ENCODE measurements at places on chromosomes 3 and 15. TPM values are rescaled to one million over a fixed set of nuclear protein-coding genes. Genes with fewer than 3 reads are reported as not detected.

KATNBL1 gene
- 40.1 TPM for total RNA-seq

MAP4 gene
- total RNA-seq: 380 TPM

LRRN1 gene
- 0.65 TPM for total RNA-seq

HESX1 gene
- total RNA-seq: 0.83 TPM

STAG1 gene
- total RNA-seq: 55.8 TPM

SLC9C1 gene
- total RNA-seq: 1.4 TPM

TGM5 gene
- 0.56 TPM for total RNA-seq

GOLGA8O gene
- total RNA-seq: 2.0 TPM

SST gene
- total RNA-seq: not detected

B3GNT5 gene
- total RNA-seq: 5.5 TPM

LINGO1 gene
- 2.2 TPM for total RNA-seq

BOC gene
- 51.6 TPM for total RNA-seq

RHOV gene
- total RNA-seq: not detected

TIMP4 gene
- 19.2 TPM for total RNA-seq

SPRED1 gene
- 30.8 TPM for total RNA-seq

RAD51 gene
- total RNA-seq: 0.52 TPM

CCNDBP1 gene
- 52.6 TPM for total RNA-seq

EDC3 gene
- total RNA-seq: 22.1 TPM

GRCh38 chr3:186214670-186215069, 105.8 kb upstream of the ETV5 start:
- no peak for DNase-seq

- no peak for DNase-seq
Measured at GRCh38 chr3:25603703-25604102, 61.0 kb downstream of the TOP2B start.

DNA sequence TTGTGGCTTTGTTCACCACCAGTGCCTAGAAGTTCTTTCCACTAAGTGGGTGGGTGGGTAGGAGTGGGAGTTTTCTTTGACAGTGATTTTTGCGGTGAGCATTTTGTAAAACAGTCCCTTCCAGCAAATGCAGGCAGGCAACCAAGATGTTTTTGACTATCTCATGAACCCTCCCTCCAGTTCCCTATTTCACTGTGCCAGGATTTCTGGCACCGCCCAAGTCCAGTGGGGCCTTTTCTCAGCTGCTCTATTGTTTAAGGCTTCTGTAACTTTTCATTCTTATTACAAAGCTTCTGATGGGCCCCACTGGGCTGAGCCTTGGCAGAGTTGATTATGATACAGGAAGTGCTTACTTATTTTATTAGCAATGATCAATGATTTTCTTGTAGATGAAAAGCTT, 236.0 kb downstream of the EDEM1 start:
- no peak for DNase-seq

GRCh38 chr3:187243933-187244524, 46.7 kb downstream of the RTP1 start:
- DNase-seq: no peak

DNA sequence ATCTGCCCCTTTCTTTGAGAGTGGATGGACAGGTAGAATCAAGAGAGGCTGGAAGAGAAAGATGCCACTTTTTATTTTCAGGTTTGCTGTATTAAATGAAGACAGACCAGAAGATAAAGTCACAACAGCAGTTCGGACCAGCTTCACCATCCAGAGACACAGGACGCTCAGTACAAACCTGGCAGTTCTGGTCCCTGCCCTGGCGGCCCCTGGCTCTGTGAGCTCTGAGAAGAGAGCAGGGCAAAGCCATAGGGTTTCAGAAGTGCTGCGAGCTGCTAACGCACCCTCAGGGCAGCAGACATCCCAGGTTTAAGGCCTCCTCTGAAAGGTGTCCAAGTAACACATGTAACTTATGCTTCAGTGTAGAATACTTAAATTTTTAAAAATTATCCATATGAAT, 216.8 kb downstream of the ADAMTS17 start:
- no peak for DNase-seq

- no peak for DNase-seq
Measured at GRCh38 chr15:72992841-72993252, 59.4 kb upstream of the NEO1 start.

- DNase-seq: peak; percentile 64
Measured at GRCh38 chr3:69999140-70000027, at the start of gene SAMMSON. Gene SAMMSON (plus strand): TSS chr3:69999733.

DNA sequence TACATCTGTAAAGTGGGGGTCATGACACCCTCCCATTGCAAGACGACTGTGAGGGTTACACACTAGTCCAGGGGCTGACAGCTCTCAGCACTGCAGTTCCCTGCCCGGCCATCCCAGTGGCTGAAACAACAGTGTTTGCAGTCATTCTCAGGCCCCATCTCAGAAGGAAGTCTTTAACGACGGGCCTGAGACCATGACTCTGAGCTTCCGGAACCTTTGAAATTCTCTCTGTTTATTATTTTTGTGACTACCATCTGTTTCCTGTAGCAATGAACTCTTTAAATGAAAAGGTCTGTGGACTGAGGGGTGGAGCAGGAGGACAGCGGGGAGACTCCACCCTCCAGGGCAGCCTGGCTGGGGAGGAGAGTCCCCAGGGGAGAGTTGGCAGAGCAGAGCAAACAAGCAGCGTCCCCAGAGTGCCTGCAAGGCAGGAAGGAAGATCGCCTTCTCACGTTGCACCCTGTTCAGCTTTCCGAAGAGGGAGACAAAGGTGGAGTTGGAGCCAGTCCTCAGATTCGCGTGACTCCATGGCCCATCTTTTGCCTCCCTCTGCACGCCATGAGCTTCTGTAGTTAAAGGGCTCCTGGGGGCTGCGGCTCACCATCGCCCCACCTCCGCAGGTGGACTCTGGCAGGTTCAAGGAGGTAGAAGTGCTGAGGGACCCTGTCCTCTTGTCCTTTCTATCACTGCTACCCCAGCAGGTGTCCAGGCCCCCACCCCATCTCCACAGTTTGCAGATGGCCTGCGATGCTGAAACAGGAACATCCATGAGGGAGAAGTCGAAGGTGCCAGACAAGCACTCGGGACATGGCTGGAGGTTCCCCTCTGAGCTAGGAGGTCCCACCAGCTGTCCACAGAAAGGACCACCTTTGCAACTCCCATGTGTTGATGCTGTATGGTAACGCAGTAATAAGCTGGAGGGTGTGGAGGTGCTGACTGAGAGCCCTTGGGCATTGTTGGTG, 525.8 kb upstream of the PROK2 start:
- DNase-seq: no peak

- DNase-seq: no peak
Measured at GRCh38 chr3:72042397-72043203, 257.7 kb upstream of the PROK2 start.

- peak; percentile 93 for DNase-seq
Measured at GRCh38 chr3:36944641-36945270, at the start of gene TRANK1. Gene TRANK1 (minus strand): TSS chr3:36945054. CDS start chr3:36944809, 245 bp downstream.

GRCh38 chr3:47542471-47543173, 29.1 kb upstream of the ELP6 start:
- peak; percentile 88 for DNase-seq

GRCh38 chr3:187571701-187572100, 98.5 kb downstream of the SST start:
- DNase-seq: no peak

DNA sequence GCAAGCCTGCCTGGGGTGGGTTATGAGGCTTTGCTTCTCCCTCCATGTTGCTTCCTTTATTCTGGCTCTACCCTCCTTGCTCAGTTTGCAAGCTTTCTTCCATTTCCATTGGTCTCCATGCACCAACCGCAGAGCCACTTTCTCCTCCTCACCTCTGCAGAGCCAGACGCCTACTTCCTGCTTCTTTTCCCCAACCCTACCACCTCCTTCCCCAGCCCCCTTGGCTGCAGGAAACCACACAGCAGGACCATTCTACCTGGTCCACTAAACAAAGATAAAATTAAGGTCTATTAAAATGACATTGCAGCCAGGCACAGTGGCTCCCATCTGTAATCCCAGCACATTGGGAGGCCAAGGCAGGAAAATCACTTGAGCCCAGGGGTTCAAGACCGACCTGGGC, 10.0 kb upstream of the CAV3 start:
- DNase-seq: no peak

DNA sequence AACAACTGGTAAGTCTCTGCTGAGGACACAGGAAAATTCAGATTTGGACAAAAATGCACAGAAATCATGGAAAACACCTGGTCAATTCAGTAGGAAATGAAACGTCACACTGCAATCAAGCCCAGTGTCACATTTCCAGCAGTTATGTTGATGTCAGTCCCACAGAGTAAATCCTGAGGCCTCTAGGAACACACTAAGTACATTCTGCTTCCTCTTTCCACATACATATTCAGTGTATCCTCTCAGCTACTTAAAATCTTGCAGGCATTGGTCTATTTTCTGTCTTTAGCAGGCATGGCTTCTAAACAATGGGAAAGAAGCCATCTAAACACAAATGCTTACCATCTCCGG, 207.8 kb downstream of the PLCL2 start:
- no peak for DNase-seq

DNA sequence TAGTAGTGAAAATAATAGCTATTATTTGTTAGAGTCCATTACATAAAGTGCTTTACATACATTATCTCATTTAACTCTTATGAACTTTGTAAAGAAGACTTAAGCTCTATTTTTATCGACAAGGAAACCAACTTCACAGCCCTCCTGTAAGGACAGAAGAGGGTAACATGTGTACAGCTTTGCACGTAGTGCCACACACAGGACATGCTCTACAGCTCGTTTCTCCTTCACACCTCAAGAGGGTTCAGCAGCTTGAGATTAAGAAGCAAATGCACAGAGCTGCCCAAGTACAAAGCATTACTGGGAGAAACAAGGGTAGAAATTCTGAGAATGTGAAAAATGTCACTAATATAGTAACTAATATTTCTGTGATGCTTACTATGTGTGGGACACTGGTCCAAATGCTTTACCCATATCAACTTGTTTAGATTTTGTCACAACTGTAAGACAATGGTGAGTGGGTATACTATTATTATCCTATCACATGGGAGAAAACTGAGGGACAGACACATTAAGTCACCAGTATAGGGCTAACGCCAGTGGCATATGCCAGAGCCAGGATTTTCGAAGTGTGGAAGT, 327.8 kb downstream of the CTNNB1 start:
- DNase-seq: no peak

DNA sequence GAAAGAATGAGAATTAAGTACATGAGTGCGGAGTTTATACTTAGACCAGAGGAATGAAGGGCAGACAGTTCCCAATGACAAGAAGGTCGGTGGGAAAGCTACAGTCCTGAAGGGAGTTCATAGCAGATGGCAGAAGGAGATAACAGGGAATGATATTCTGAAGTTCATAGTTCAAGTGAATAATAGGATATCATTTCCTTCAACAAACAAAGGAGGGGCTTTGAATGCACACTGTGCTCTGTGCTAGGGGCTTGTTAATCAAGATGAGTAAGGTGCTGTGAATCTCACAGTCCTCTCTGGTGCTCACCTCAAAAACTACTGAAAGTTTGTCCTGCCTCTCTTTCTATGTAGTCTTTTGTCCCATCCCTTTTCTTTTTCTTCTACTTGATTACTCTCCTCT, 41.9 kb downstream of the SIDT1 start:
- no peak for DNase-seq

GRCh38 chr3:62559831-62560445, 186.6 kb upstream of the FEZF2 start:
- no peak for DNase-seq

GRCh38 chr3:90091549-90091948, 984.1 kb downstream of the EPHA3 start:
- DNase-seq: no peak

DNA sequence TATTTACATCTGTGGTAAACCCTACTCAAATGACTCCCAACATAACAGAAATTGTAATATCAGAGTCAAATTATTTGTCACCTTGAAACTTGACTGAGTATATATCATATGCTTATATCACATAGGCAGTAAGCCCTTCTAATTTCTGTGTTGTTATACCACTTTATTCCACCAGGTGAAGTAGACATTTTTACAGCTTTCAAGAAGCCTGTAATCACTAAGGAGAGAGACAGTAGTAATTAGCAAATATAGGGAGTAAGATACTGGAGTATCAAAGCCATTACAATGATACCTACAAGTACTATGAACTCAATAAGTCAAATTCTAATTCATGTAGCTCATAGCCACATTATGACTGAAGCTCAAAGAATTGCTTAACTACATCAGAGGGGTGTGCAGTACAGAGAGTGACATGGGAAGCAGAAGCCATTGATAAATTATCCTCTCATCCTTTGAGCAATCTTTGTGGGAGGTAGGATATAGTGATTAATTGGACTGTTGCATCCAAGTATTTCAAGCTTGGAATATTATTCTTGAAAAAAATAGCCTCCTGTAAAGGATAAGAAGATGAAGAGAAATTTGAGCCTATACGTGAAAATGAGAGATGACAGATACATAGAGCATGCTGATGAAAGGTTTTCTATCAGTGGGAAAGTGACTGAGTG, 1005.9 kb downstream of the ZPLD1 start:
- no peak for DNase-seq

DNA sequence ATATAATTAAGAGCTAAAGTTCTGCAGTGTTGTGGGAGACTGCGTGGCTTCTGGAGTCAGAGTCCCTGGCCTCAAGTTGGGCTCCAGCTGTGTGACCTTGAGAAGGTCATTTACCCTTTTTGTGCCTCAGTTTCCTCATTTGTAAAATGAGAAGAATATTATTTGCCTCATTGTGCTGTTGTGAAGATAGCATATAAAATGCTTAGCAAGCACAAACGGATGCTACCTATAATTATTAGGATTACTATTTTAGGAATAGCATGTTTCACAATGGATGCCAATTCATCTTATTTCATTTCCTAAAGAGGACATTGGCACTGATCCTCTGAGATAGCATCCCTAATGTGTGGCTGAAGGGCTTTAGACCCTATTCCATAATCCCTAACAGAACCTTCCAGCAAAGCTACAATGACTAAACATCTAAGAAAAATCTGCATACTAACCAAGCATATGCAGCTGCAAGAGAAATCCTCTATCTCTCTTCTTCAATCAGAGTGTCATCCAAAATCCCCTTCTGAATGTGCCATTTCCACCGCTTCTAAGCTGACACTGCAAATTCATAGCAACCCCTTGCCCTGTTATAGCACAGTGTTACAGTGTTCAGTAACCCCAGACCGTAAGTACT, 148.3 kb downstream of the RBMS3 start:
- DNase-seq: no peak

DNA sequence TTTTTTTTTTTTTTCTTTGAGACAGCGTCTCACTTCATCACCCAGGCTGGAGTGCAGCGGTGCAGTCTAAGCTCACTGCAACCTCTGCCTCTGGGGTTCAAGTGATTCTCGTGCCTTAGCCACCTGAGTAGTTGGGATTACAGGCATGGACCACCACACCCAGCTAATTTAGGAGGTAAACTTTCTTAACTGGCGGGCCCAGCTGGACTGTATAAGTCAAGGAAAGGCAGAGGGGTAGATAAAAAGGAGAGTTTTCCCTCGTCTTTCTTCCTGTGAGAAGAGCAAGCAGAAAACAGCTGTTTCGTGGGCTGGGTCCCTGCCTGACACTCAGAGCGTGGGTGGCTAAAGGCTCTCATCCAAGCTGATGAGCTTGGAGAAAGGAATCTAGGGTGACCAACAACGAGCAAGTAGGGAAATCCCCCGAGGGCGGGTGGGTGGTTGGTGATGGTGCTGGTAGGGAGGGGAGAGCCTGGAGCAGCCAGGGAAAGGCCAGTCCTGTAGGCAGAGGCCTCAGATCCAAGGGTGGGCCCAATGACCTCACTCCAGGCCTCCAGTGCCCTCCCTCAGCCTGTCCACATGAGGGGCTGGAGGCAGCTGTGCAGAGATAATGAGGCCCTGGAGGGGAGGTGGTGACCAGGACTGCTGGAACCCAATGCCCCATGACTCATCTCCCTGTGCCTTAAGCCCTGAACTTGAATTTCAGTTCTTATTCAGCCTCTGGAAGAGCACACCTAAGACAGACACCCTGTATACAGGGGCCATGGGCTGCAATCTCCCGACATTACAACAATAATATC, 43.1 kb upstream of the LIMD1 start:
- peak; percentile 92 for DNase-seq

Measured in posterior vena cava (tissue), 2 donors.